Fibroblast of skin of right quadriceps (primary cell): ENCODE measurements at places on chromosomes 3 and 15.

DNA sequence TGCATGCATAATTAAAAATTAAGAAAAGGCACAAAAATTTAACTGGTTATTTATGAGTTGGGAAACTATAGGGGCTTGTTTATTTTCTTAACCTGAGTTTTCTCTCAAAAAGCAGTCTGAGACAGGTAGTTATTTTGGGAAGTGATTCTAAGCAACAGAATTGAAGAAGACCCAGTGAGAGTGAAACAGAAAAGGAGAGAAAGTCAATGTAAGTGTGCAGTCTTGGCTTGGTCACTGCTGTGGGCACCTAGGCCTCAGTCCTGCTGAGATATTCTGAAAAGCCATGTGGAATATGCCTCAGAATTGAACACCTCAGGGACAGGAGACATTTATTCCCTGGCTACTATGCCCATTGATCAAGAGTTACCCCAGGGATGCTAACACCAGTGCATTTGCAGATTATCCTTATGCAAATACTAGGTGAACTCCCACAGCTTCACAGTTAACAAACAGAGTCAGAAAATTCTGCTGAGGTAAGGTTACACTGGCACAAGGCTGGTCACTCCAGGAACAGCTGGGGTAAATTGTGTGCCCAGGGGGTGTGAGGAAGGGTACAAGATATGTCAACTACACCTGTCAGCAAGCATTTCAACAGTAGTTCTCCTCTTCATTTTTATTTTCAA lies 222.7 kb downstream of the EFHB start:
- no peak for DNase-seq

DNA sequence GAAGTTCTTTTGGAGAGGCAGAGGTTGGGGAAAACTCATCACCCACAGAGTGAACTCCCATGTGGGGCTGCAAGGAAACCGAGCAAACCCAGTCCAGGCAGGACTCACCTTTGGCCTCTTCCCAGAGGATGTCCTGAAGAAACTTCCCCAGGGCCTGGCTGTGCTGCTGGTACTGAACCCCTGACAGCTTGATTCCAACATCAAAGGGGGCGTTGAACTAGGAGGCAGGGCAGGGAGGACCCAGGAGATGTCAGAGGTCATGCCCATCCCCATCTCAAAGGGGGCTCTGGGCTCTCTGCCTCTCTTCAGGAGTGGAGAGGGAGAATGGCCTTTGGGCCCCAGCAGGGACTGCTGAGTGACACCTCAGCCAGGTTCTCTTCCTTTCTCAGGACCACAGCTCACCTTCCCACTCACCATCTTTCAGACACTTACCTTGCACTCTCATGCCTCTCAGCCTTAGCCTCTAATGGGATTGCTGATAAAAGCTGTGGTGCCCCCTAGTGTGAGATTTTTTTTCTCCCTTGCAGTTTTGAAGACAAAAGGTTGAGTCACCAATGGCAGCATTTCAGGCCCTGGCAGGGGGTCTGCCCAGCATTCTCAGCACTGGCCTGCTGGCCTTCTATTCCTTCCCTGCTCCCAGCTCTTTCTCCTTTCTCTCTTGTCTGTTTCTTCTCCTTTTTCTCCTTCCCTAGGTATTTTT lies 6.0 kb downstream of the GHRL start:
- DNase-seq: peak; percentile 87

DNA sequence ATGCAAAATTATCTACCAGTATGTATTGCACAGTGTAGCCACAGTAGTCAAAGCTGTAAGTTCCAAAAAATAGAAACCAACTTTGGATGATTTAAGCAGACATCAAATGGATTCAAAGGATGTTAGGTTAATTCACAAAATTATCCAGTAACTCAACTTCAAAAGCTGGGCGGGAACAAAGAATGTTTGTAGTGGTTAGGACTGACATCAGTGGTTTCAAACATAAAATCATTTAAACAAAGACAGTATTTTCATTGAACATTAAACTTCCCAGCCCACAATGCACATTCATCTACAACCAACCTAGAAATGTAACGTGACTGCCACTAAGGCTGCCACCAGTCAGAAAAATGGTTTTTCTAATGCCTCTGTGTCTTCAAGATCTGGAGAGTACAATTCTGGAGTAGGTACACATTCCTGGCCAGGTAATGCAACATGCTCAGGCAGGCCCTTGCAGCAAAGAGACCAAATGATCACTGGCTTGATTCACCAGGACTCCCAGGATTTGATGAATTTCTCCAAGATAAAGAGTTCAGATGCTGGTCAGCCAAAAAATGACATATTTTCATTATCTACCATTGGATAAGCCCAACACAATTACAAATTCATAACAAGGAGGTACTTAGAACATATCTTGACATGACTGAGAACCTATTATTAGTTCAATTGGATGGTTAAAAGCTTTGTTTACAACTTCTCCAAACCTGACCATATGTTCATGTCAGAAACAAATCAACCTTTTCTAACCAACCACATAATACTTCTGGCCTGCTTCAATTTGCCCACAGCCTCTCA lies 189.8 kb upstream of the CNTN4 start:
- no peak for DNase-seq

DNA sequence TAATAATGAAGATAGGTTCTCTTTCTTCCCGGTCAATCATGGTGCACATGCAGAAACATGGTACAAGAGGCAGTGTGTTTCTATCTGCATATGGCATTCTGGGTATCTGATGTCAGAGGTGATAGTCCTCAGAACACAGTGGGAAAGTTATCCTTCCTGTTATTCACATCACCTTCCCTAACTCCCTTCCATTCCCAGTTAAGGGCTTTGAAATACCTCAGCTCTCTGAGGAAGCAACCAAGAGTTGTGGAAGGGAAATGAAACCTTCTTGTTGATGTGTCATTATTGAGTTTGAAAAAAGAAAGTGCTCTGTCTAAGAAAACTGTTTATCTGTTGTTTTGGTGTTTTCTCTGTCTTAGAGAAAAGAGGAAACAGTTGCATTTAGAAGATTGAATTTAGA lies 21.9 kb upstream of the P2RY13 start:
- DNase-seq: no peak

DNA sequence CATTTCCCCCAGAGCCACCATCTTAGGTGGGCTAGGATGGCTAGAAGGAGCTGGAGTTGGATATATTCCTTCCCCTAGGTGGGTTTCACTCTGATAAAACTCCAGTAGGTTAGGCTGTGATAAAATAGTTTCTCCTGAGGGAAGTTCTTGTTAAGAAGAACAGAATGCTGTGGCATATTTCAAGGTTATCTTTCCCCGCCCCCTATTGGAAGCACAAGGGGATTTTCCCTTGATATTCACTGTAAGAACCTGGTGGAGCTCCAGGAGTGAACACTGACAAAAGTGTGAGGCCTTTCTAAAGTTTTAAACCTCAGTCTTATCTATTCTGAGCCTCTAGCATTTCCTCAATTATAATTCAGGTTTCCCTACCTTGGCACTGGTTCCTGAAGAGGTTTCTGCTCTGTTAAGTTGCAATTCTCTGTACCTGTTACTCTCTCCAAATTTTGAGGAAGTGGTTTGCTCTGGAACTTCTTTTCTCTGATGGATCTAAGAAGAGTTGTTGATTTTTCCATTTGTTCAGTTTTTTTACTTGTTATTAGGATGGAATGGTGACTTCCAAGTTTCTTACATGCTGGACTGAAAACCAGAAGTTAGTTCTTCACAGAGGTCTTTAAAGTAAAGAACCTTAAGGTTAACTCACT lies 113.5 kb downstream of the GMPS start:
- no peak for DNase-seq

DNA sequence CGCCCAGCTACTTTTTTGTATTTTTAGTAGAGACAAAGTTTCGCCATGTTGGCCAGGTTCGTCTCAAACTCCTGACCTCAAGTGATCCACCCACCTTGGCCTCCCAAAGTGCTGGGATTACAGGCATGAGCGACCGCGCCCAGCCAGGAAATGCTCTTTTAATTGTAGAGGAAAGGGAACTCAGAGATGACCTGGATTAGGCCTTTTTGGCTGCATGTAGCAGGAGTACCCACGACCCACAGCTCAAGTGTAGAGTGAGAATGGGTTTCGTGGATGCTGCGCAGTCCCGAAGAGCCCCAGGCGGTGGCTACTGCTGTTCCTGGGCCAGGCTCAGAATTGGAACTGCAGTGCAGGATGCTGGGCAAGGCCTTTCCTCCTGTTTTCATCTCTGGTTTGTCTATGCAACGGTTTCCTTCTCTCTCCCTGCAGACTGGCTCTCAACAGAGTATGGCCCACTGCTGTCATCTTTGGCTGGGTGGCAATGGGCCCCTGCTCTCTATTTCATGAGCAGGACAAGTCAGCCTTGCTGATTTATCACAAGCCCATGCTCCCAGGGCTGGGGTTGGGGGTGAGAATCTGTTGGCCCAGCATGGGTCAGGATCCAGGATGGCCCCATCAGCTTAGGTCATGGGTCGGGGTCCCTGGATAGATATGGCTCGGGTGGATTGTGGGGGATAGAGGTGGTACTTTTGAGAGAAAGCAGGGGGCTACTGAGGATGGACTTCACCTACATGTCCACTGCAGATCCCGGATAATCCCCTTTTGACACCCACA lies 51.2 kb downstream of the GASK1A start:
- no peak for DNase-seq

DNA sequence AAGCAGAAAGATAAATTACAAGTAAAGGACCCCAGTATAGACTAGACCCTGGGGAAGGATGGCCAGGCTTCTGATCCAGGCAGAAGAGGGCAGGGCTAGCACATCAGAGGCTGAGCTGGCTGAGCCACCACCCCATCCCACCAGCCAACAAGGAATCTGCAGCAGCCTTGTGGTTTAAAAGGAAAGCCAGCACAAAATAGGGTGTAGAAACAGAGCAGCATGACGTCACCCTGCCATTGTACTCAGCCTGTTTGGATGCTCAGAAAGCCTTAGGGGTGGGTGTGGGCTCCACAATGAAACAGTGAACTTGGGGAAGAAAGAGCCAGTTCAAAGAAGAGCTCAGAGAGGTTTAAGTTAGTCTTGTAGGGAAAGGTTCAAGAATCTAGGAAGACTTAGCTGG lies 28.2 kb downstream of the DUOX1 start:
- peak; percentile 73 for DNase-seq

DNA sequence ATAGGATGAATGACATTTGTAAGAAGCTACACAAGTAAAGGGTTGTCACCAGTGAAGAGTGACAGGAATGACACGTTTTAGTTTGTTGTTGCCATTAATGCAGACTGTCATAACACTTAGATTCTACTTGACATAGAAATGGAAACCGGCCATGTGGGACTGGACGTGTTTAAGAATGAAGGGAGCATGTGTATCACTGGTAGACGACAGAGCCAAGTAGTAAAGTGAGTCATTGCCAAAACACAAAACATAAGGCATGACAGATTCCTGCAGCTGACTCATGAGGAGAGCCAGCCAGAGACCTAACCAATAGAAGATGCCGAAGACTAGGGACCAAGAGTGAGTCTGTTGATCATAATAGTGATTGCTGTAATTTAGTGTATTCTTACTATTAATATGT lies 106.2 kb upstream of the PLAAT1 start:
- peak; percentile 93 for DNase-seq

GRCh38 chr3:129305592-129306091 lies 27.0 kb downstream of the HMCES start:
- peak; percentile 81 for DNase-seq

GRCh38 chr15:82781349-82781748 lies 24.5 kb downstream of the FSD2 start:
- no peak for DNase-seq

DNA sequence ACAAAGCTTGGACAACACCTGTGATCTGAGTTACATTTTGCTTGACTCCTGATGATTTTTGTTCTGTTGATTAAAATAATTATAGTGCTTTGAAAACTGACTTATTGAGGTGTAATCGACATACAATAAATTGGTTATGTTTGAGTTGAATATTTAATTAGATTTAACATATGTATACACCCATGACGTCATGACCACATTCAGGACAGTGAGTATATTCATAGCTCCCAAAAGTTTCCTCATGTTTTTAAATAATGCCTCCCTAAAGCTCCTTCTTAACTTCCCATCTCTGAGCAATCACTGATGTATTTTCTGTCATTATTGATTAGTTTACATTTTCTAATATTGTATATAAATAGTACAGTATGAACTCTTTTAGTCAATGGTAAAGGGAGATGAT lies 801.2 kb downstream of the PDCD6IP start:
- no peak for DNase-seq

DNA sequence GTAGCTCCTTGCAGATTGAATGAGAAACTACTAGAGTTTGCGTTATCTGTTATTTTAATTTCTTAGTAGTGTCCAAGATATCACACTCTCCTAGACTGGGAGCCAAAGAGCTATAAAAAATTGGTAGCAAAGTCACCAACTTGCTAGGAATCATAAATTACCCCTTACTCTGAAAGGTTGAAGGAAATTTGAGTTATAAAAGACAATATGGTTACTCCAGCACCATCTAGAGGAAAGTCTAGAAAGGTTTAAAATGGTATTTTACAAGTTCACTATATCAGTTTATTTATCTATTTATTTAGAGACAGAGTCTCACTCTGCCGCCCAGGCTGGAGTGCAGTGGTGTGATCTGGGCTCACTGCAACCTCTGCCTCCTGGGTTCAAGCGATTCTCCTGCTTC lies 121.6 kb downstream of the RBPMS2 start:
- DNase-seq: peak; percentile 27

GRCh38 chr15:68056097-68056865 lies 2.2 kb downstream of the PIAS1 start:
- DNase-seq: no peak

GRCh38 chr3:71520161-71521020 lies 63.1 kb downstream of the FOXP1 start:
- DNase-seq: peak; percentile 81

- peak; percentile 23 for DNase-seq
These were observed 128.0 kb upstream of the MRPL3 start for GRCh38 chr3:131630807-131631206.

- DNase-seq: no peak
These were observed 264.2 kb downstream of the NFKBIZ start for GRCh38 chr3:102113421-102114041.

- peak; percentile 60 for DNase-seq
These were observed 1.1 kb downstream of the ABHD14A start for GRCh38 chr3:51975852-51976549.

DNA sequence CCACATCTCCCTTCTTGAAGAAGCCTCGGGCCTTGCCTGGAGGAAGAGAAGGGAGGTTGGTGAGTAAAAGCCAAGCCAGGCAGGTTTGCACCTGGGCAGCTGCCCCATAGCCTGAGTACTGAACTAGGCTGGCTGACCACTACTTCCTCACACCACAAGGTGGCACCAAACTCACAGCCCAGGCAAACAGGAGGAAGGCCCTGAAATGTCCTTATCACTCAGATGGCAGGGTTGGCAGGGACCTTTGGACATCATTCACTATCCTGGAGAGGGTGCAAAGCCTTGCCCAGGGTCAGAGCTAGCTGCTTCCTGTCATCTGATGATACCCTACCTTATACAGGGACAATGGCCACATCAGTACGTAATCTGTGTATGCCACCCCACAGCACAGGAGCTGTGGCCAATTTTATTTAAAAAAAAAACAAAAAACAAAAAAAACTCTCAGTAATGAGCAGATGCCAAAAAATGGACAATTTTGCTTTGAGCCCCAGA lies 2.2 kb upstream of the GRAMD2A start:
- DNase-seq: peak; percentile 62

- DNase-seq: no peak
These were observed 514.1 kb downstream of the MAGI1 start for GRCh38 chr3:65524584-65524983.

- peak; percentile 52 for DNase-seq
These were observed 36.2 kb downstream of the GAP43 start for GRCh38 chr3:115659253-115660220.

- DNase-seq: no peak
These were observed 36.1 kb downstream of the LIPC start for GRCh38 chr15:58467722-58468423.
